Activated CD4-positive, alpha-beta T cell treated with anti-CD3 and anti-CD28 coated beads, Interleukin-2, amount 10 ng/mL, durations not matched to agents 7 days and 5 days (primary cell): ENCODE measurements at places on chromosomes 11 and 22.

DNA sequence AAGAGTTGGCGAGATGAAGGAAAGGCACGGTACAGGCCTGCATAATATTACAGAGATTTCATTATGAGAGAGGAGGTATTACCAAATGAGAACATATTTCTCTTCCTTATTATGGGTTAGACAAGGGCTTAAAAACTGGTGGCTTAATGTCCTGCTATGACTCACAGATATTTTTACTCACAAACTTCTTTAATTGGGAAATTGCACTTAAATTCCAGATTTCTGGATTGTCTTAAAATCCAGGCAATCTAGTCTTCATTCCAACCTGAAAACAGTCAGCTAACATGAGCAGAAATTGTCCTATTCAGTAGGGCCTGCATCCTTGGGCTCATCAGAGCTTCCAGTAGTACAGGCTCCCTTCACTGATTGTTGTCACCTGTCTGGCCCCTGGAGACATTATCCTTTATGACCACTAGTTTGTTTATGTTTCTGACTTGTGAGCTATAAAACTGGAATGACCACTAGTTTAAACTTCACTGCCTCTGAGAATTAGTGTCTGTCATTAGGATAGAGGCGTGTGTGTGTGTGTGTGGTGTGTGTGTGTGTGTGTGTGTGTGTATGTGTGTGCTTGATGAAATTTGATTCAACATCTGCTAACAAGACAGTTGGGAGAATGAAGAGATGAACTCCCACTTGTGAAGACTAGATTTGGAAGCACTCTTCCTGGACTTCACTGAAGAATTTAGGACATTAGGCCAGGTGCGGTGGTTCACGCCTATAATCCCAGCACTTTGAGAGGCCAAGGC, 25.1 kb downstream of the DBX1 start:
- no peak for DNase-seq

- DNase-seq: no peak
Measured at GRCh38 chr11:41283191-41283930, 176.1 kb downstream of the LRRC4C start.

- no peak for DNase-seq
Measured at GRCh38 chr11:30605036-30605605, 19.0 kb upstream of the MPPED2 start.

DNA sequence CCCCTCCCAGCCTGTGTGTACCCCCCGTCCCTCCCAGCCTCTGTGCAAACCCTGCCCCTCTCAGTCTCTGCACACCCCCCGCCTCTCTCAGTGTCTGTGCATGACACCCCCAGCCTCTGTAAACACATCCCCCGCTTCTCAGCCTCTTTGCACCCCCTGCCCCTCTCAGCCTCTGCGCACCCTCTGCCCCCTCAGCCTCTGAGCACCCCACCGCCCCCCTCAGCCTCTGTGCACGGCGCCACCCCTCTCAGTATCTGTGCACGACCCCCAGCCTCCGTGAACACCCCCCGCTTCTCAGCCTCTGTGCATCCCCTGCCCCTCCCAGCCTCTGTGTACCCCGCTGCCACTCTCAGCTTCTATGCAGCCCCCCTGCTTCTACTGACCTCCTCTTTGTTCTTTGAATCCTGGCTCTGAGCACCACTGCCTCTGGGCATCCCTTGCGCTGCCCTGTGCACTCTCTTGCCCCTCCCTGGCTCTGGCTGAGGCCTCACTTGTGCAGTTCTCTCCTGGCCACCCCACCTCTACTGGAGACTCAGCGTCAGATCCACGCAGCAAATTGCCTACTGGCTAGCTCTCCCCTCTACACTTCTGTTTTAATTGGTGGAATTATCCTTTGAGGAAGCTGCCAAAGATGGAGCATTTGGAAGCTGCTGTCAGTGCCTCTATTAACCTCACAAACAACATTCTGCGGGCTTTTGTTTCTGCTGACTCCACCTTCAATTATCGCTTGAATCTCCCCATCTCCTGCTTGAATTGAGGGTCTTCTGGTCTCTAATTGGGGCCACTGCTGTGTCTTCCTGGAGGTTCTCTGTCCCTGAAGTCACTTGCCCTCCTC, 838.6 kb downstream of the TBC1D22A start:
- no peak for DNase-seq

- no peak for DNase-seq
Measured at GRCh38 chr11:62504158-62504973, 42.2 kb downstream of the AHNAK start.

GRCh38 chr11:101745756-101746155, 161.9 kb upstream of the TRPC6 start:
- DNase-seq: no peak

DNA sequence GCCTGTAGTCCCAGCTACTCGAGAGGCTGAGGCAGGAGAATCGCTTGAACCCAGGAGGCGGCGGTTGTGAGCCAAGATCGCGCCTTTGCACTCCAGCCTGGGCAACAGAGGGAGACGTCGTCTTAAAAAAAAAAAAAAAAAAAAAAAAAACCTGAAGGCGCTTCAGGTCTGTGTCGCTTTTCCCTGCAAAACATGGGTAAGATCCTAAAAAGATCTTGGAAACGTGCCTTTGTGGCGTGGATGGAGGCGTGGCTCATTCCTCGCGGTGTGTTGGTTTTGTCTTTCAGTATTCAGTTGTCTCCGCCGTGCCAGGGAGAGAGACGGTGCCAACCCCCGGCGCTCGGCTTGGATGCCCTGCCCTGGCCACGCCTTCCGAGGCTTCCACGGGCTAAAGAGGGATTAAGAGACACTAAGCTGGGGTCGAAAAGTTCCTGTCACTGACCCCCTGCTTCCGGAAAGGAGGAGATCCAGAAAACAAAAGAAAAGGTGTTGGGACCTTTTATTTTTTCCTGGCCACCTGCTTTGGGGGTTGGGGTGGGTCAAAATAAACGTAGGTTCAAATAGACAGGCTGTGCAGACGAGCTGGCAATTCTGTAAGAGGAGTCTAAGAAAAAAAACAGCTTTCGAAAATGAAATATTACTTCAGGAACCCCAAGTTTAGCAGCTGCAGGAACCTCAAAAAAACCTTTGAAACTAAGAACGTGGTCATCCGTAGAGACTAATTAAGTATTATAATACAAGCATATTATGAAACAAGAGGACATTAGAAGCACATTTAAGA, 1.1 kb upstream of the SLC35F2 start:
- DNase-seq: peak; percentile 31

DNA sequence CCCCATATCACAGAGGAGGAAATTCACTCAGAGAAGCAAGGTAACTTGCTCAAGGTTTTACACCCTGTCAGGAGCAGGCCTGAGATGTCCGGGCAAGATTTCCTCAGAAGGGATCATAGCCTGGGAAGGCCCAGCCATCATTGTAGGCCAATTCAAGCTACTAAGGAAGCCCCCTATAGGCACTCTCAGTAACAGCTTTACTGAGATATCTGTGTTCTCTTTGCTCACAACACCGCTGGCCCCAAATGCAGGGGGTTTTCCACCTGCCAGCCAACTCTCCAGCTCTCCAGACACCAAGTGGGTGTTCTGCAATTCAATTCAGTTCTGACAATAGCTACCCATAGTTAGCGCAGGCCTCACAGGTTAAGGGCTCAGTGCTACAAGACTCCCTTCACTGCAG, 84.0 kb downstream of the SLC36A4 start:
- no peak for DNase-seq

DNA sequence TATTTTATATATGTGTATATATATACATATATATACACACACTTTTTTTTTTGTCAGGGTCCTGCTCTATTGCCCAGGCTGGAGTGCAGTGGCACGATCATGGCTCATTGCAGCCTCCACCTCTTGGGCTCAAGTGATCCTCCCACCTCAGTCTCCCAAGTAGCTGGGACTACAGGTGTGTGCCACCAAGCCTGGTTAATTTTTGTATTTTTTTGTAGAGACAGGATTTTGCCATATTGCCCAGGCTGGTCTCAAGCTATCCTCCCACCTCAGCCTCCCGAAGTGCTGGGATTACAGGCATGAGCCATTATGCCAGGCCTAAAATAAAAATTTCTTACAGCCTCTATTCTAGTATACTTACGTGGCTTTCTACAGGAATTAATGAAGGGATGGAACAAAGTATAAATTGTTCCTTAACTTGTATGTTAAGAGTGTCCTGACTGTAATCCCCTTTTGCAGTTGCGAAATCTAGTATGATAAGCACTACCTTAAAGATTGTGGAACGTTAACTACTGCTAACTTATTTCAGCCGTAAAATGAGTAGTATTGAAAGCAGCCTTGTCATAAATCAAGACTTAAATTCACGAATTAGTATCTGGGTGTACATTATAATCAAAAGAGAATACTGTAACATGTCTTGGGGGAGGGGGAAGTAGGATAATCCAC, 2.1 kb downstream of the TRAF6 start:
- no peak for DNase-seq

GRCh38 chr22:50579752-50580151, 1.5 kb upstream of the CPT1B start:
- no peak for DNase-seq

- no peak for DNase-seq
Measured at GRCh38 chr11:83545494-83546260, 259.5 kb upstream of the CCDC90B start.

DNA sequence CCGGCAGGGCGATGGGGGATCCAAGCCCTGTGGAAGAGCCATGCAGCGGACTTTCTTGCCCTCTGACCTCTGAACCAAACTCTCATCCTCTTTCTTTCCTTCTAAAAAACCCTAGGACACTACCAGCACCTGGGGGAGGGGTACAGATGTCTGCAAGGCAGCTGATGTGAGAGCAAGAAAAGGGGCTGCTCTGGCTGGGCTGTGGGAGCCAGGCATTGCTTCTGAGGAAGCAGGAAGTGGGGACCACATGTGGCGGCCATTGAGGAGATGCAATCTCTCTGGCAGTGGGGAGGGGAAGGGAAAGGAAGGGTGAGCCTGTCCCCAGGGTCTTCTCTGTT, 36.0 kb downstream of the FAM83F start:
- DNase-seq: no peak

DNA sequence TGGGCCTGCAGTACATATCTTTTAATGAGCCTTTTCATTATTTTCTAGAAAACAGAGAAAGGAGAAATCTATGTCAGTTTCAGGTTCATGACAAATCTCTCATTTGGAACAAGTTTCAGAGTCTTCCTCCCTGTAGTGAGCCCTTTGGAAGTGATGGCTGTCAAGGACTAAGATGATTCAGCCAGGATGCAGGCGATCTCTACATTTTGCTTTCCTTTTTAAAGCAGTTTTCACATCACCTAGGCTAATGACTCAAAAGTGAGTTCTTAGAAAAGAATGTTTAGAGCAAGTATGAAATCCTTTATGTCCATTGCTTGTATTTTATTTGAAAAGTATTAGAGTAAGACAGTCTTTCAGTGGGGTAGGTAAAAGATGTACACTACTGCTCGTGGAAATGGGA, 130.1 kb downstream of the TRPC6 start:
- DNase-seq: no peak

- no peak for DNase-seq
Measured at GRCh38 chr11:13966013-13966412, 3.5 kb downstream of the SPON1 start.

GRCh38 chr11:35934981-35935380, 8.9 kb upstream of the LDLRAD3 start:
- DNase-seq: no peak

DNA sequence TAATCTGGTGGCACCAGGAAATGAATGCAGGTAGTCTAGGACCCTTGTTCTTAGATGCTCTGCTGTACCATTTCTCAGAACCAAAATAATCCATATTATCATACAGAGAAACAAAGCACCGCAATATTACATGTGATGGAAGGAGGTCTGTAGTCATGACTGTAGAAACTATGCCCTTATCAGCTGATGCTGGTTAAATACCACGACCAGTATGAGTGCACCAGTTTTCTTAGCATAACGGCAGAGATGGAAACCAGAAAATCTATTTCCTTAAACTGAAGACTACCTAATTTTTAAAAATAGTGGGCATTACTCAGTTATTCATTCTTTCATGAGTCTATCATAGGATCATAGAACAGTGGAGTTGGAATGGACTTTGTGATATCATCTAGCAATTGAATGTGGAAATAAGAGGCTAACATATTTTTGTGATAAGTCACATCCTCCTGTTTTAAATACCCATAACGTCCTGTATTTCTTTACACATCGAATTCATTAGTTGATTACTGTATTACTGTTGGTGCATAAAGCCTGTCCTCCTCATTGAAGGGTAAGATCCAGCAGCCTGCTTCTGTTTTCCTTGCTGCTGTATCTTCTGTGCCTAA, 15.1 kb downstream of the JHY start:
- no peak for DNase-seq
